NCI-H460 (cell line): ENCODE measurements at places on chromosomes 7 and 10. TPM values are rescaled to one million over a fixed set of nuclear protein-coding genes. Genes with fewer than 3 reads are reported as not detected.
A peak's percentile ranks its signal among the peaks of the same experiment; 100 is the strongest.

THNSL1 gene
- total RNA-seq: 4.9 and 5.6 TPM in 2 replicates

MALRD1 gene
- not detected in 2 replicates for total RNA-seq

DNA sequence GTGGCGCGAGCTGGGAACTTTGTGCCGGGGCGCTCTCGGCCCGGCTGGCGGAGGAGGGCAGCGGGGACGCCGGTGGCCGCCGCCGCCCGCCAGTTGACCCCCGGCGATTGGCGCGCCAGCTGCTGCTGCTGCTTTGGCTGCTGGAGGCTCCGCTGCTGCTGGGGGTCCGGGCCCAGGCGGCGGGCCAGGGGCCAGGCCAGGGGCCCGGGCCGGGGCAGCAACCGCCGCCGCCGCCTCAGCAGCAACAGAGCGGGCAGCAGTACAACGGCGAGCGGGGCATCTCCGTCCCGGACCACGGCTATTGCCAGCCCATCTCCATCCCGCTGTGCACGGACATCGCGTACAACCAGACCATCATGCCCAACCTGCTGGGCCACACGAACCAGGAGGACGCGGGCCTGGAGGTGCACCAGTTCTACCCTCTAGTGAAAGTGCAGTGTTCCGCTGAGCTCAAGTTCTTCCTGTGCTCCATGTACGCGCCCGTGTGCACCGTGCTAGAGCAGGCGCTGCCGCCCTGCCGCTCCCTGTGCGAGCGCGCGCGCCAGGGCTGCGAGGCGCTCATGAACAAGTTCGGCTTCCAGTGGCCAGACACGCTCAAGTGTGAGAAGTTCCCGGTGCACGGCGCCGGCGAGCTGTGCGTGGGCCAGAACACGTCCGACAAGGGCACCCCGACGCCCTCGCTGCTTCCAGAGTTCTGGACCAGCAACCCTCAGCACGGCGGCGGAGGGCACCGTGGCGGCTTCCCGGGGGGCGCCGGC is 870 bp downstream of the FZD1 start:
- peak; percentile 28 for DNase-seq

DNA sequence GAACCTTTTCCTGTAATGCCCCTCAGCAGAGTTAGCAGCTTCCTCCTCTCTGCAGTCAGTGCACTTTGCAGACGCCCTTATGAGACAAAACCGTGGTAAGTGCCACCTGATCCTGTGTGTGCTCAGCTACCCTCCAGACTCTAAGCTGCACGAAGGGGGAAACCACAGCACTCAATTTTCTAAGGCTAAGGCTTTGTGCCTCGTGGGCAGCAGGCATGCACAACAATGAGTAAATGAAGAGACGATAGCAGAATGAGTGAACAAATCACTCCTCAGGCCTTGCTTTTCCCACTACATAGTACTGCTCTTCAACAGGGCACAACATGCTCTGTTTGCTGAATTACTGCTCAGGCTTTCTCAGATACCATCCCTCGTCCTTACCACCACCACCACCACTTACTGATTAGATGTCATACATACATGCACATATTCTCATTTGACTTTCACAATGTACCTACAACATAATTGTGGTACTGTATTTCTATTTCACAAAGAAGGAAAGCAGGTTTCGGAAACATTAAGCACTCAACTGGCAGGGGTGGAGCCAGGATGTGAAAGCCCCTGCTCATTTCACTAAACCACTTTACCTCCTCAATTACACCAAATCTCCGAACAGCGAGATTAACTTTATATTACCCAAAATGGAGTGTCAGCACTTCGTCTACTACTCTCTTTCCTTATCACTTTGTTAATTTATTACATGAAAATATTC is 85.4 kb downstream of the ICA1 start:
- DNase-seq: no peak

- peak; percentile 61 for DNase-seq
These were observed 136.7 kb downstream of the PDE1C start for GRCh38 chr7:31933481-31933880.

GRCh38 chr10:10847387-10847786 is 170.3 kb upstream of the CELF2 start:
- DNase-seq: no peak
